ENCODE measurements at places on chromosomes 5 and 9. TPM values are rescaled to one million over a fixed set of nuclear protein-coding genes. Genes with fewer than 3 reads are reported as not detected.

The DIRAS2 gene
- total RNA-seq: not detected

The EQTN gene
- total RNA-seq: not detected

The SH2D3C gene
- total RNA-seq: 57.2 TPM

The RASGRF2 gene
- 15.3 TPM for total RNA-seq

The MLANA gene
- total RNA-seq: not detected

The RGS7BP gene
- total RNA-seq: 0.32 TPM

The FOCAD gene
- total RNA-seq: 66.4 TPM

The EMB gene
- not detected for total RNA-seq

The SLCO4C1 gene
- total RNA-seq: not detected

The MELK gene
- total RNA-seq: 28.3 TPM

The PTPN3 gene
- total RNA-seq: not detected

The ARL14EPL gene
- total RNA-seq: under 0.01 TPM

The HEMGN gene
- not detected for total RNA-seq

The ANKRD33B gene
- total RNA-seq: 7.4 TPM

The FRRS1L gene
- not detected for total RNA-seq

The MZB1 gene
- total RNA-seq: 0.32 TPM

The IL12B gene
- not detected for total RNA-seq

The PCDHGA4 gene
- total RNA-seq: 1.7 TPM

The EDIL3 gene
- 47.0 TPM for total RNA-seq

The GPR150 gene
- total RNA-seq: 0.30 TPM

The F12 gene
- total RNA-seq: 1.7 TPM

The CDX1 gene
- not detected for total RNA-seq

The SLC45A2 gene
- total RNA-seq: not detected

The ZDHHC11B gene
- not detected for total RNA-seq

The F2R gene
- total RNA-seq: 144 TPM

The STPG3 gene
- total RNA-seq: not detected

The PCDHGB4 gene
- 10.1 TPM for total RNA-seq

The NFIB gene
- 48.7 TPM for total RNA-seq

The OR13C2 gene
- not detected for total RNA-seq

The ENC1 gene
- 42.7 TPM for total RNA-seq

The FREM1 gene
- under 0.01 TPM for total RNA-seq

The ENTREP1 gene
- total RNA-seq: 1.6 TPM

The FBXL7 gene
- 4.0 TPM for total RNA-seq

The TXNDC8 gene
- not detected for total RNA-seq

The LMAN2 gene
- 441 TPM for total RNA-seq

The NME5 gene
- total RNA-seq: 1.1 TPM

The AK6 gene
- total RNA-seq: 31.6 TPM

The ZNF483 gene
- 1.6 TPM for total RNA-seq

The GZMA gene
- total RNA-seq: not detected

The PAPPA gene
- total RNA-seq: 1.8 TPM

The SPINK4 gene
- not detected for total RNA-seq

All from epithelial cell of umbilical artery (primary cell).